Activated CD8-positive, alpha-beta memory T cell treated with anti-CD3 and anti-CD28 coated beads for 4 hours (primary cell): ENCODE measurements at places on chromosomes 13 and 19.

- DNase-seq, result no peak
Observed at GRCh38 chr19:17499648-17500446, 11.6 kb upstream of the PGLS start.

DNA sequence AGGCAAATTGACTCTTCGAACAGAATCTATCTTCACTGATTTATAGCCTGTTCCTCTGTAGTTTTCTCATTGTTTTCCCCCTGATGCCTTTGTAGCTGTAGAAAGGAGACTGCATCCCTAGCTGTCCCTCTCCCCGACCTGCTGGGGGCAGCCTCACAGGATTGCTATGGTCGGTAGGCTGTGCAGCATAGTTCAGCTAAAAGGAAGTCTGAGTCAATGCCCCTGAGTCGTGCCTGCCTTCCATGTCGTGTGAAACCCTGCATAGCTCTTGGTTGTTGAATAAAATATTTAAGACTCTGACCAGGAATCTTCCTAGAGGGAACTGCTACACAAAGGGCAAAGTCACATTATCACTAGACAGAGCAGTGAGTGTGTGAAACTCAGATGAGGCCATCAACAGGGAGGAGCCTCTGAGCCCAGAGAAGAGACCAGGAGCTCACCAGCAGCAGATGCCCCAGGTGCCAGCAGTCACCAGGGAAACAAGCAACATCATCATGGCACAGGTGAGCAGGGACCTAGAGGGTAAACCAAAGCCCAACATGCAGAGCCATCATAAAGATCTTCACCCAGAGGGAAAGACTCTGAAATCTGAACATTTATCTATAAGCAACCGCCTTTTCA is 108.4 kb upstream of the NBEA start:
- DNase-seq, result no peak

GRCh38 chr19:51695702-51696315 is 2.7 kb downstream of the SPACA6 start:
- DNase-seq, result no peak

DNA sequence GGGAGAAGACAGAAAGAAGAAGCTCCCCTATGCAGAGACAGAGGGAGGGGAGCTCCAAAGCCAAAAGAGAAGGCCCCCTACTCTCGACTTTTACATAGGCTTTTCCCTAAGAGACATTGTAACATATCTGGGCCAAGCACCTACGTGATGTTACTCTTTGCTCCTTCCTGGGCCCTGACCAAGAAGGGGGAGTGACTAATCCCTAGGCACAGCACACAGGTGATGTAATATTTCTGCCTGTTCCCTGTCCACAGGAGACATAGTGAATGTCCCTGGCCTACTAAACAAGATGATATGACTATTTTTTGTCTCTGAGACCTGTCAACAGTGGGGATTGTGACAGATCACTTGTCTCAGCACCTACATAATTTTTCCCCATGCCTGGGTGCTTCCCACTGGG is 15.9 kb upstream of the ZNF254 start:
- DNase-seq, result no peak

GRCh38 chr19:47609906-47610894 is 1.3 kb downstream of the BICRA start:
- DNase-seq, result no peak

GRCh38 chr13:30268673-30269072 is 38.7 kb downstream of the KATNAL1 start:
- no peak for DNase-seq

GRCh38 chr19:33522371-33522662 is 726 bp upstream of the PEPD start:
- DNase-seq, result no peak

- no peak for DNase-seq
Observed at GRCh38 chr19:2150794-2151338, 500 bp downstream of the AP3D1 start.

GRCh38 chr19:46514589-46515289 is 19.1 kb upstream of the PNMA8B start:
- DNase-seq, result no peak

- no peak for DNase-seq
Observed at GRCh38 chr13:84651705-84652104, 769.4 kb upstream of the SLITRK1 start.

GRCh38 chr13:49368688-49369087 is 75.2 kb downstream of the CAB39L start:
- DNase-seq, result no peak

- no peak for DNase-seq
Observed at GRCh38 chr13:36766295-36766694, 52.7 kb upstream of the RFXAP start.

GRCh38 chr13:79937771-79938216 is 403.1 kb downstream of the SPRY2 start:
- DNase-seq, result no peak

DNA sequence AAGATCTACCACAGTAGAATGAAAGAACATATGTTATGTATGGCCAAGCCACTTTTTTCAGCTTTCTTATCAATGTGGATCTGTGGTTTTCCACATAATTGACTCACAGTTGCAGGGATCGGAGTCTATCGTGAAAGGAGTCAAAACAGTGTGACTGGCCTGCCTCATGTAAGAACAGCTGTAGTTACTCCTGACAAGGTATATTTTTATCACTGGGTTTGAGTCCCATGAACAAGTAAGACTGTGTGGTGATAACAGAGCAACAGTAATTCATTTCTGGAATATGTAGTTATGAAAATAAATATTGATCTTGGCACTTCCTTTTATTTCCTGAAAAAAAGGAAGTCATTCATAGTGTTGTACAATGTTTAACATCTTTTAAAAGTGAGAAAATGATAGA is 416.6 kb downstream of the KLF12 start:
- DNase-seq, result no peak

DNA sequence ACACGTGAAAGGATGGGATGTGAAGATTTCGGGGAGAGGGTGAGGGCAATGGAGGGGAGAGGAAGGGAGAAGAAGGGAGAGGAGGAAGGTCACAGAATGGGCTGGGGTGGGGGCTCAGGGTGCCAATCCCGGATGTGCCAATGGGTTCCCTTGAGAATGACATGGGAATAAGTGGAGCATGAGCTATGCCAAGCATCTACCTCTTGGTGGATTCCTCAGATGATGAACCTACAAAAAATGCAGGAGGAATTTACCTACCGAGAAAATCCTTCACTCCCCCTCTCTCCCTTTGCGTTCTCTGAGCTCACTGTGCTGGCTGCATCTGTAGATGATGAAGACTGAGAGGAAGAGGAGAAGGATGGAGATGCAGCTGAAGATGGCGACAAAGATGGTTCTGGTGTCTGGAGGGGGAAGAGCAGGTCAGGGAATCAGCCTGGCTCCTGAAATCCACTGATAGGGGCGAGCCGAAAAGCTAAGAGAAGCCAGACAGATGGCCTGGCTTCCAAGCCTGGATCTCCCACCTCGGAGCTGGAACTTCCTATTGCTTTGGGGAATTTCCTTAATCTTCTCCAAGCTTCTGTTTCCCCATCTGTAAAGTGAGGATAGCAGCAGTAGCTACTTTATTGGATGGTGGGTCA is 21.6 kb downstream of the VSTM1 start:
- no peak for DNase-seq

DNA sequence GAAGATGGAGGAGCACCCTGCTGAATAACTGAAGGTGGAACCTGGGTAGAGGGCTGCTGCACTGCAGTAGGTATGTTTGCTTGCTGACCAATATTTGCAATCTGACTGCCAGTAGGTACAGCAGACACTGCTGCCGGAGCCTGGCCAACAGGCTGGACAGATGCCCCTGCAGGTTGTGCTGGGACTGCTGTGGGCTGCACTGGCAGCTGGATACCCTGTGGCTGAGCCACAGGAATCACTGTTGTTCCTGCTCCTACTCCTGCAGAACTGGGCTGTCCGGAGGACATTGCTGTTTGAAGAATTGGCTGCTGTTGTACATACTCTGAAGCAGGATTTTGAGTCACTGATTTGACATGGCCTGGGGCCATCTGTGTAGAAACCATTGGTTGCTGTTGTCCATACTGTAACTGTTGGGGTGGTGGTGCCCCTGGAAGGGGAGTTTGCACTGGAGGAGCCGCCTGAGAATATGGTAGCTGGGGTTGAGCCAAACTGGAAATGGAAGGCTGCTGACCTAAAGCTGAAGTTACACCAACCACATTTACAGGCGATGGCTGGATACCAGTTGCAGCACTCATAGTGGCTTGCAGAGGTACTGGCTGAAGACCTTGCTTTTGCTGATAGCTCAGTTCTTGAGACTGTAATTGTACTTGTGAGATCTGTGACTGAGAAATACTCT is 2.2 kb downstream of the TSC22D1 start:
- DNase-seq, result no peak

- DNase-seq, result no peak
Observed at GRCh38 chr13:87259479-87260083, 411.6 kb upstream of the SLITRK5 start.

DNA sequence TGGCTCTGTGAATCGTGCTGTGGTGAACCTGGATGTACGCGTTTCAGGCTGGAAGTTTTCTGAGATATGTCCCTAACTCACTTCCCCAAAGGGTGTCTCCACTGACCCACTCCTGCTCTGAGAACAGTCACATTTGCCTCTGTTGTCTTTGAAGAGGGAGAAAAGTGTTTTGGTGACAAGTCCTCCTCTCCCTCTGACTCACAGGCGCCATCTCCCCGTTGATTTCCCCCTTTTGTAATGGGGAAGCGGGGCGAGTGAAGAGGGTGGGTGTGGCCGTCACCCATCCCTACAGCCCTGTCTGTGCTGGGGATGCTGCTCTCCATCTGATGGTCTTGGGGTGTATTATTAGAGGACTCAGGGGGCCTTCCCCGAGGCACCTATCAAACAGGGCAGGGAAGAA is 9.6 kb downstream of the APC2 start:
- no peak for DNase-seq

DNA sequence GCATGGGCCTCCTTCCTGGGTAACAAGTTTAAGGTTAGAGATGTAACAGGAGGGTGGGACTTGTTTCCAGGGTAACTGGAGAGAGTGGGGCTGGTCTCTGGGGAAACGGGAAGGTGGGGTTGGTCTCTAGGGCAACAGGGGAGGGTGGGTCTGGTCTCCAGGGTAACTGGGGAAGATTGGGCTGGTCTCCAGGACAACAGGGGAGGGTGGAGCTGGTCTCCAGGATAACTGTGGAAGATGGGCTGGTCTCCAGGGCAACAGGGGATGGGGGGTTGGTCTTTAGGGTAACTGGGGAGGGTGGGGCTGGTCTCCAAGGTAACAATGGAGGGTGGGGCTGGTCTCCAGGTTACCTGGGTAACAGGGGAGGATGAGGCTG is 36.5 kb downstream of the SPTBN4 start:
- no peak for DNase-seq

DNA sequence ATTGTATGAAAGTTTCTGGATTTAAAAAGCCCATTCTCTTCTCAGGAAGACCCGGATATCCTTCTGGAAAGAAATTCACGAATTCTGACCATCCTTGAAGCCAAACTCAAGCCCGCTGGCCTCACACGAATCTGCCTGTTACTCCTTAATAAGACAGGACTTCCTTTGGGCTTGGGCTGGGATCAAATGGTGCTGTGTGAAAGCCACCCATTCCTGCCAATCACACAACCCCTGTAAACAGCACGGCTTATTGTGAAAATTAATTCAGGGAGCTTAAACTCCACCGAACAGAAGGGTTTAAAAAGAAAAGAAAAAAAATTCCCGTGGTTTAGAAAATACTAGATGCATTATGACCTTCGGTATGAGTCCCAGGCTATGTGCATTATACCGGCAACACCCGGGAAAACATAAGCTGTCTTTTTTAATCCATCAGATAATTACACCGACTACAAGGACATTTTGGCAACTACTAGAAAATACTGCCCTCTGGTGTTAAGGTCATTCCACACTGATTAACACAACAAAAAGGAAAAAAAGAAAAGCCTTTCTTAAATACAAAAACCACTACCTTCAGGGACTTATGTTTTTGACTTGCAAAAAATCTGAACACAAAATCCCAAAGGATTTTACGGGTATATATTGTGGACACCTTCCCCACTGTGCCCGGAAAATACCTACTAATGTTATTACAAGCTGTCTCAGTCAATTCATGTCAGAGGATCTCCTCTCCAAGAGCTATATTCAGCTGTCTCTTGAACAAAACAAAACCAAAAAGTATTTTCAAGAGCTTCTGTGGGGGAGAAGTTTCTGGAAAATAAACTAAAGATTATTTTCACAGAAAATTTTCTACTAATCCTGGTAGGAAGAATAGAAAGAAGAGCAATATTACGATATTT is 76.0 kb upstream of the LSM14A start:
- DNase-seq, result no peak

DNA sequence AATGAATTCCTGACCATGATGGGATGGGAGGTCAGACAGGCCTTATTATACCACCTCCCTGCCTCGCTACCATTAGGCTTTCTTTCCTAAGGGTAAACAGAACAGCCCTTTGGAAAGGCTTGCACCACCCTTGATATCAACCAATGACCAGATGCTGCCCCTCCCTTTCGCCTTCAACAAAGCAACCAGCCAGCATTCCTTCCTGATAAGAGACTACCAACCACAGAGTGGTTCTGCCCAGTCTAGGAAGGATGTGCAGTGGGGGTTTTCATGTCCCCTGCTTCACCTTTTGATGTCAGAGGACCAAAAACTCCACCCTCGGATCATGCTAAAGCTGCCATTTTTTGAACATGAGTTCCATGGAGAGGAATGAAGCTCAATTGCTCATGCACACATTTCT is 21.7 kb downstream of the TEX30 start:
- DNase-seq, result no peak

DNA sequence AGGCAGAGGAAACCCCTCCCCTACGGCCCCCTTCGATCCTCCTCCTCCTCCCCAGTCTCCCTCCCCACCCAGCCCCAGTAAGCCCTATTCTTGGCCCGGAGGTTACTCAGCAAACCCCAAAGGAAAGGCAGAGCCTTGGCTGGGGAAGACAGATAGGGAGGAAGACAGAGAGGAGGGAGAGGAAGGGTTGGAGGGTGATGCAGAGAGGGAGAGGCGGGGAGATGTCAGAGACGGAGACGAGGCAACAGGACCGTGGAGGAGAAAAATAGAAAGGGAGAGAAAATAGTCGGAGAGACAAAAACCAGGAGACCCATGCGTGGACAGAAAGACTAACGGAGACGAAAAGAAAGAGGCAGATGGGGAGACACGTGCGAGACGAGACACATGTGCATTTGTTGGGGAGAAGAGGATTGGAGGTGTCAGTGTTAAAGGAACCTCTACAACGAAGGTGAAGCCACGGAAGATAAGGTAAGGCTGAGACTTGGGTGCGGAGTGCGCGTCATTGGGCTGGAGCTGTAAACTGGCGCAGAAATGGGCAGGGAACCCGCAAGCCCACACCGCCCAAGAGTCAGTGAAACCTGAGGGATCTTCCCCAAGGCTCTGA is 2.9 kb downstream of the TGFB1 start:
- no peak for DNase-seq

GRCh38 chr13:85535316-85536084 is 263.7 kb downstream of the SLITRK6 start:
- no peak for DNase-seq

- DNase-seq, result no peak
Observed at GRCh38 chr13:48902368-48902767, 73.3 kb upstream of the FNDC3A start.
